Activated T-cell treated with anti-CD3 and anti-CD28 coated beads, Interleukin-2, amount 50 U/mL, for 72 hours (primary cell): ENCODE measurements at places on chromosomes 7 and 10. TPM values are rescaled to one million over a fixed set of nuclear protein-coding genes. Genes with fewer than 3 reads are reported as not detected.

The TEX47 gene
- total RNA-seq = not detected

The VGF gene
- not detected for total RNA-seq

The SHOC2 gene
- total RNA-seq = 71.3 TPM

The CASP2 gene
- 126 TPM for total RNA-seq

The PTPRN2 gene
- 0.72 TPM for total RNA-seq
